ENCODE measurements at places on chromosomes 12 and 14.

- DNase-seq = no peak
Measured at GRCh38 chr12:93883436-93884154, 206.4 kb downstream of the CRADD start.

DNA sequence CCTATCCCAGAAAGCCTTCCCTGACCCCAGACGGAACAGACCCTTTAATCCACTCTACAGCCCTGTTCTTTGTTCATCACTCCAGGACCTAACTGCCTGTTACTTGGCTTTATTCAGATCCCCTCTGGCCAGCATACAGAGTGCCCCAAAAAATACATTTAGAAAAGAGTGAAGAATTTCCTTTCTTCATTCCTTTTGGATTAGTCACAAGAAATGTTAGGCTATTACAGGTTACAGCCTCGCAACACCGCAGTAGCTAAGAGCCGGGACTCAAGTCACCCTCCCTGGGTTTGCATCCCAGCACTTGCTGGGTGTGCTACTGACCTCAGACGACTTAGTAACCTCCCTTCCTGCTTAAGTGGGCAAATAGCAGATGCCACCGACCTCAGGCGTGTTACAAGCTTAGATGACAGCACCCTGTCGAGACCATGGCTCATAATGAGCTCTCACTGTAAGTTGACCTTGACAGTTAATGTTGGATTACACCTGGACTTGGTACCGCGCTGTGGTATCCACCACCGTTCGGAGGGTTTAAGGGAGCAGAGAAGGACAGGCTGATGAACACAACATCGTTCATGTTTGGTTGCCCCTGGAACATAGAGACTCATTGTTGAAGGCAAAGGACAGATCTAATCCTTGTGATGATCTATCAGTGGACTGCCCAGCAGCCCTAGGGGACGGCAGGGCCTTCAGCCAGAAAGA lies 12.9 kb downstream of the GLRX5 start:
- no peak for DNase-seq

GRCh38 chr12:65121049-65121955 lies at the start of gene WIF1:
TSS of gene WIF1 (minus strand) at chr12:65121305. CDS start at chr12:65121191, 114 bp downstream.
- DNase-seq = no peak

GRCh38 chr14:25237845-25238244 lies 187.9 kb upstream of the STXBP6 start:
- DNase-seq = no peak

GRCh38 chr12:42447371-42447786 lies 121.4 kb downstream of the PPHLN1 start:
- no peak for DNase-seq

DNA sequence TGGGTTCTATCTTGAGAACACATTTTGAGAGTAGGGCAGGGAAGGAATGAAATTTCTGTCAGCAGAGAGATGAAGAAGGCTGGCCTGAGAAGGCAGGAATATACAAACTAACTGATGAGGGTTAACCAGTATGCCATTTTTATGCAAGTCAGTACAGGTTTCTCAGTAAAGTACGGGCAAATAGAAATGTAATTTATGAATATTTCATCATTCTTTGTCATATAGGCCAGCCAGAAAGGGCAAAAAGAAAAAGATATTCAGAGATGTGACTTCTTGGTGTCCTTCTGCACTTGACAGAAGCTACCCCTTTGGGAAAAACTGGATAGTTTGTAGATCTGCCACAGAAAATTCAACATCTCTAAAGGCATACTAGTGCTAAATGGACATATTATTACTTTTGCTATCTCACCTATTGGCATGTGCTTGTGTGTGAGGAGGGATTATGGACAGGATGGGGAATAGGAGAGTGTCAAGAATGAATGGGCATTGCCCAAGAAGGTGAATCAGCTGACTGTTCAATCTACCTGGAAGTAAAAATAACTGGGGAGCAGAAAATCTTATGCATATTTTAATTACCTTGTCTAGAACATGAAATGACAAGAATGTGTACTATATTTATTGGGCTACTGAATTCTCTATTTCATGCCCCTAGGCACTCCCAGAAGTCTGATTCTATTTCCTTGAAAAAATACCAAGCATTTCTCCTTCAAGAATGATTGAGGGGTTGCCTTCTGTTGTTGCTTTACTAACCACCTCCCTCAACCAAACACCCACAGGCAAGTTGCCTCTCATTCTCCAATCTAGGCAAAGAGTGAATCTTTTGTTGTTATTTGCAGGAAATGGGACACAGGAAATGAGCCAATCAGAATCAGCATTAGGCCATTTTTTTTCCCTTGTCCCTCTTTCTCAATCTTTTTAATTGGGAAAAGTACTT lies 175.1 kb upstream of the SLC38A2 start:
- no peak for DNase-seq

DNA sequence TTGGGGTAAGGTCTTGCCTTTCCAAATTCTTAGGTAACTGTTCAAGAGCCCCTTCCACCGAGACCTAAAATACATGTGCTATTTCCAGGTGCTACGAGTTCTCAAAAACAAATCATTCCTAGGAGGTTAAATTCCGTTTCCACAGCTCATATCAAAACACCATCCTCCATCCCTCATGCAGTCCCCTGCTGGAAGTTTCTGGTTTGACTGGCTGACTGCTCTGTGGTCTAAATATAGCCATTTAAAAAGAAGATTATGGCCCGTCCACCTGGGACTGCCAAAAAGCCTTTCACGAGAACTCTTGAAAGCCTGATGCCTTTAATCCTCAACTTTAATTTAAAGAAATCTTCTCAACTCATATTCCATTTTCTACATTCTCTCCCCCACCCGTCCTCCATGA lies 201.5 kb upstream of the MYL2 start:
- no peak for DNase-seq

DNA sequence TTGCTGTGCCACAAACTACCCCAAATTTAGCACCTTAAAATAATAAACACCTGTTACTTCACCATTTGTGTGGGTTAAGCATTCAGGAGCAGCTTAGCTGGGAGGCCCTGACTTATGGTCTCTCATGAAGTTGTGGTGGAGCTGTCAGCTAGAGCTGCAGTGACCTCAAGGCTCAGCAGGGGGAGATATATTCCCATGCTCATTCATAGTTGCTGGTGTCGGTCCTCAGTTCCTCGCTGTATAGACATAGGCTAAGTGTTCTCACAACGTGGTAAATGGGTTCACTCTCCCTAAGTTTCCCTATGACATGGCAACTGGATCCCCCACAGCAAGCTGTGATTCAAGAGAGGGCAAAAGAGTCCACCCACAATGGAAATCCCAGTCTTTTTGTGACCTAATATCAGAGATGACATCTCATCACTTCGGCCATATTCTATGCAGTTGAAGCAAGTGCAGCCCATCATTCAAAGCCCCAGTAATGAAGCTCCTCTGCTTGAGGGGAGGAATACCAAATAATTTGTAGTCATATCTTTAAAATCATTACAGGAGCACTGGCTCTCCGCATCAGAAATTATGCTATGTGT lies 41.1 kb downstream of the PRB3 start:
- DNase-seq = no peak

DNA sequence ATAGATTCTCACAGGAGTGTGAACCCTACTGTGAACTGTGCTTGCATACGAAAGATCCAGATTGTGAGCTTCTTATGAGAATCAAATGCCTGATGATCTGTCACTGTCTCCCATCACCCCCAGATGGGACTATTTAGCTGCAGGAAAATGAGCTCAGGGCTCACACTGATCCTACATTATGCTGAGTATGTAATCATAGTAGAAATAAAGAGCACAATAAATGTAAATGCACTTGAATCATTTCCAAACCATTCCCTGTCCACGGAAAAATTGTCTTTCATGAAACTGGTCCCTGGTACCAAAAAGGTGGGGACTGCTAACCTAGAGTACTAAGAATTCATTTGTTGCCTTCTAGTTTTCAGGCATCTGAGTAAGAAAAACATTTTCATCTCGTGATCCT lies 1215.8 kb upstream of the TMEM132C start:
- DNase-seq = no peak

GRCh38 chr14:32667287-32667686 lies 271.4 kb upstream of the NPAS3 start:
- DNase-seq = no peak

DNA sequence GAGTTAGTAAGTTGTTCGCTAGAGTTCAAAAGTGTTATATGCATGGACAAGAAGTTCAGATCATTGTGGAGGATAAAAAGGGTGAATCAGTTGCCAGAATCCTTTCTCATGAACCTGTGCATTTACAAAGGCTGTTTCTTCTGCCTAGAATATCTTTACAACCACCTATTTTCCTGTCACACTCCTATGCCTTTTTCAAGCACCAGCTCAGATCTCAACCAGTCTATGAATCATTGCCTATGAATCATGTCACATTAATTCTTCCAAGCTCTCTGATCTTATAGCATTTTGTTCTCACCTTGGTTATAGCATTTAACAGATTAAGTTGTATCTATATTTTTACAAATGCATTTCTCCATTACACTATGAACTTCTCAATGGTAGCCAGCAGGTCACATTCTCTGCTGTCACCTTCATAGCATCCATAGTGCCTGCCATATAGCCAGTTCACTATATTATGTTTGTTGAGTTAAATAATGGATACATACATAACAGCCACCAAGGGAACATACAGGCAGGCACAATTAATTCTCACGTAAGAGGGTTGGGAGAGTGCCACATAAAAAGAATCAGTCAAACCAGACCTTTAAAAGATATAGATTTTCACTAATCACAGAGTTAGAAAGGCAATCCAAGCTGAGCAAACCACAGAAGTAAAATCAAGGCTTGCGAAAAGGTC lies 573.0 kb downstream of the FOXG1 start:
- no peak for DNase-seq

DNA sequence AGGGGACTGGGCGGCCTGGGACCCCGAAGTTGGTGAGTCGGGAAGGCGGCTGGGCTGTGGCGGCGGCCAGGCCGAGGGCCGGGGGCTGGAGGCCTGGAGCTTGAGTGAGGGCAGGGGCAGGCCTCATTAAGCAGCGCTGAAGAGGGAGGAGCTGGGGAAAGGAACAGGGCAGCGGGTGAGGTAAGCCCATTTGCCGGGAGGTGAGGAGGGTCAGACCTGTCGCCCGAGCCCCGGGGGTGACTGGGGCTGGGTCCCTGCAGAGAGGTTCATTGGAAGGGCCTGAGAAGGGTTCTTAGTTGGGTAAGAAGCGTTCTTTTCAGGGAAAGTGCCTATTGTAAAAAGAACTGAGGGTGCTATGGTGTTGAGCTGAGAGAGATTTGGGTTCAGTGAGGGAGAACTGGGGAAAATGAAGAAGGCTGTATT lies 441 bp downstream of the RAB5B start:
- no peak for DNase-seq

GRCh38 chr12:92546259-92546634 lies 156.5 kb upstream of the PLEKHG7 start:
- no peak for DNase-seq

DNA sequence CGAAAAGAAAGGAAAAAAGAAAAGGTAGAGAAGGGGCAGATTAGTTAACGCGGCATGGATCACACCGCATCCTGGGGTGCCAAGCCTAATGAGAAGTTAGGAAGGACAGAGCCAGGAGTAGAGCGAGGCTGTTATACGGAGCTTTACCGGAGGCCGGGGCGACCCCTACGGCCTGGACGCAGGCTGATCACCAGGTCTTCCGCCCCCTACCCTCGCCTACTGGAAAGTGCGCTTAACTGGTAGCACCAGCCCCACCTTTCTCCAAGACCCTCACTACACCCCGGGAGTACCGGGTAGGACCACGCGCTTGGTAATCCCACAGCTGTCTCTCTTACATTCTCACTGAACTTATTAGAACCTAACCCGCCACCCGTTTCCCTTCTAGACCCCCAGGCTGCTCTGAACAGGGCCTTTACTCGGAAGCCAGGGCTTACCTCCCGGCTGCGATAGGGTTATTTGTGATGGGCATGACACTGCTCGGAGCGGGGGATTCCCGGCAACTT lies 33.8 kb downstream of the WBP11 start:
- DNase-seq = no peak

GRCh38 chr12:116577154-116577561 lies 18.0 kb downstream of the MAP1LC3B2 start:
- DNase-seq = no peak

DNA sequence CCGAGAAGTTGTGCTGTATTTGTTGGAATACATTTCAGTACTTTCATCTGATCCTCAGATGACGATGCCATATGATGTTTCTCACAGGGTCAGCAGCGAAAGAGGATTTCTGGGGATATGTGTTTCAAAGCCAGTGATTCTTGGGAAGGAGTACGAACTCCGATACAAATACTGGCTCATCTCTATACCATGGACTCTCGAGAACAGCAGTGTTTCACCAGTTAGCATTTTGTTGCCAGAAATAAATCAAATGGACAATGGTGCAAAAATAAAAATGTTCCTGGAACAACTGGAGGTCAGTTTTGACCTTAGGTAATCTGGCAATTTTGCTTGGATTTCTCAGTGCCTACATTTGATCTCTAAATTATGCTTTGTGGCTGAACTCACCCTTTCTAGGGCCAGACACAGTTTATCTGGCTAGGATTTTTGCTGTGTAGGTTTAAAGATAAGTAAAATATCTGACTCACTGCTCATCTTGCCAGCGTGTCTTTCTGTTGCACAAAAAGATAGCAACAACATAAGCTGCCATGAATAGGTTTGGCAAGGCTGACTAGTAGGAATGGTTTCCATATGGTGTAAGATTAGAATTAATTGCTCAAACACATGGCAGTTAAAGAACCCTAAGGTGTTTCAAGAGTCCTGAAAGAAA lies 11.0 kb upstream of the MGP start:
- DNase-seq = no peak

DNA sequence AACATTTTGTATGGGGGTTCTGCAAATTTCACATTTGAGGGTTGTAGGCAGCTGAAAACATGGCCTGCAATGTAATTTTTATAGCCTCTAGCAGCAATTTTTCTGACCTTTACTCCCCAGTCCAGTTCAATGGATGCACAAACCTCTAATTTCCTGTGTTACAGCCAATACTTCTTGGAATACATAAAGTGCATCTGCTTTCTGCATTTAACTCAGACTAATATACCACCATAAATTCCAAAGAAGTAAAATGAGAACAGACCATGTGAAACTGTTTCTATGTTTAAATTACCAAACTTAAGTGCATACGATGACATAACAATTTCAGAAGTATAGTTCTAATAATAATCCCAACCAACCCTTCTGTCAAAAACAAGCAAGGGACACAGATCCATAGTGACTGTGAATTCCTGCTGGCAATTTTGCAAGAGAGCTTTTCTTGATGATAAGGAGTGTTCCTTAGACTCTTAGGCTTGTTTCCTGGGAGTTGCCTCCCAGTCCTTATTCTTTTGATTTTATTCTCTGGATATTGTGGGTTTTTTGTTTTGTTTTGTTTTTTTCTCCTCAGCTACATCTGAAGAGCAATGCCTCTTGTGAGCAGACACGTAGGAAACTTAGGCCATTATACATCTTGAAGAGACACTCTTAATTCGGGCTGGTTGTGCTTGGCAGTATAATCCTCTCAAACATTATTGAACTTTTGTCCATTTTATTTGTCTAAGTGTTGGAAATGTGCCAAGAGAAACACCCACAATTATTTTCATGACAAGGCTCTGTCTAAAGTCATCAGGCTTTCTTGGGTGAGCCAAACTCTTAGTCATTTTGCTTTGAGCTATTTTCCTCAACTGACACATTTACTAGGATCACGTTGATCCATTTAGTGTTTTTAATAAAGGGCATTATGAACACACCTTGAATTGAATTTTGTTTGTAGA lies 51.3 kb upstream of the RERGL start:
- no peak for DNase-seq

GRCh38 chr14:94774344-94775090 lies 4.6 kb upstream of the GSC start:
- no peak for DNase-seq

Data from stimulated activated CD8-positive, alpha-beta memory T cell treated with anti-CD3 and anti-CD28 coated beads, Interleukin-7, amount 100 ng/mL, for 1 hour (primary cell).